ENCODE measurements at places on chromosomes 11 and 22. TPM values are rescaled to one million over a fixed set of nuclear protein-coding genes. Genes with fewer than 3 reads are reported as not detected.

Gene PRG2
- total RNA-seq = 8.7 TPM

Gene MYRF
- 0.60 TPM for total RNA-seq

Gene DBX1
- not detected for total RNA-seq

DNA sequence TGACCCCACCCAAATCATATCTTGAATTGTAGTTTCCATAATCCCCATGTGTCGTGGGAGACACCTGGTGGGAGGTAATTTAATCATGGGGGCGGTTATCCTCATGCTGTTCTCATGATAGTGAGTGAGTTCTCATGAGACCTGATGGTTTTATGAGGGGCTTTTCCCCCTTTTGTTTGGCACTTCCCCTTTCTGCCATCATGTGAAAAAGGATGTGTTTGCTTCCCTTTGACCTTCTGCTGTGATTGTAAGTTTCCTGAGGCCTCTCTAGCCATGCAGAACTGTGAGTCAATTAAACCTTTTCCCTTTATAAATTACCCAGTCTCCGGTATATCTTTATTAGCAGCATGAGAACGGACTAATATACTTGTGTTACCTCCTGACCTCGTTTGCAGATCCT lies 156.6 kb upstream of the MTNR1B start:
- no peak for DNase-seq
- no peaks in the 10 kb centered on the region for H3K4me1 ChIP-seq
- no peak overlapping the region for H3K27ac ChIP-seq
- H3K36me3 ChIP-seq = no peaks in the 10 kb centered on the region

All from spleen (tissue), 13 donors.